ENCODE measurements at places on chromosomes 13 and 19. TPM values are rescaled to one million over a fixed set of nuclear protein-coding genes. Genes with fewer than 3 reads are reported as not detected.

DNA sequence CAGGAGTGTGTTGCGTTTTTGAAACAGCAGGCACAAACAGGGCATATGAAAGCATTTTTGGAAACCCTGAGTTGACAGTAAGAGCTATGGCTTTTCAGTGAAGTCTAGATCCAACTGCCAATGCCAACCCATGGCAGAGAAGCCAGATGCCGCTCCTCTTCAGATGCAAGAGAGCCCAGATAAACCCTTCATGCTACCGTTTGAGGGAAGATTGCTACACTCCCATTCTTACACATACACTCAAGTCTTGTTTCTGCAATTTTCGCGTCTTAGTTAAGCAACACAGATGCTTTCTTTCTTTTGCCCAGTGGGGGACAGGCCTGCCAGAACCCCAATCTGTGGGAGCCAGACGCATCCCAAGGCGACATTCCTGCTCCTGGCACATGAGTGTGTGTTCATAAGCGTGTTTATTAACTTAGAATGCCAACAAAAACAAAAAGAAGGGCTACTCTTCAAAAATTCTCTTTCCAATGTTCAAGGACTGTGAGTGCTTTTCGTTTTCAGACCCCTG lies 10.4 kb downstream of the BORCS8 start:
- DNase-seq, result no peak
- H3K4me1 ChIP-seq, result peaks cover 5% of the 10 kb centered on the region
- H3K27ac ChIP-seq, result no peak overlapping the region
- H3K4me3 ChIP-seq, result no peak overlapping the region
- no peaks in the 10 kb centered on the region for H3K27me3 ChIP-seq

- H3K27ac ChIP-seq, result peak within 1 kb of the TSS; percentile 97
- peaks cover 10% of the 10 kb centered on the region for H3K27me3 ChIP-seq
- peaks cover 24% of the 10 kb centered on the region for H3K4me1 ChIP-seq
- H3K4me3 ChIP-seq, result peak within 1 kb of the TSS; percentile 92
- peaks cover 23% of the 10 kb centered on the region for H3K36me3 ChIP-seq
Measured at GRCh38 chr13:37058910-37059847, at the start of gene SUPT20H. SUPT20H (minus strand) TSS chr13:37059688; CDS start chr13:37051490, 8,198 bp downstream.

DNA sequence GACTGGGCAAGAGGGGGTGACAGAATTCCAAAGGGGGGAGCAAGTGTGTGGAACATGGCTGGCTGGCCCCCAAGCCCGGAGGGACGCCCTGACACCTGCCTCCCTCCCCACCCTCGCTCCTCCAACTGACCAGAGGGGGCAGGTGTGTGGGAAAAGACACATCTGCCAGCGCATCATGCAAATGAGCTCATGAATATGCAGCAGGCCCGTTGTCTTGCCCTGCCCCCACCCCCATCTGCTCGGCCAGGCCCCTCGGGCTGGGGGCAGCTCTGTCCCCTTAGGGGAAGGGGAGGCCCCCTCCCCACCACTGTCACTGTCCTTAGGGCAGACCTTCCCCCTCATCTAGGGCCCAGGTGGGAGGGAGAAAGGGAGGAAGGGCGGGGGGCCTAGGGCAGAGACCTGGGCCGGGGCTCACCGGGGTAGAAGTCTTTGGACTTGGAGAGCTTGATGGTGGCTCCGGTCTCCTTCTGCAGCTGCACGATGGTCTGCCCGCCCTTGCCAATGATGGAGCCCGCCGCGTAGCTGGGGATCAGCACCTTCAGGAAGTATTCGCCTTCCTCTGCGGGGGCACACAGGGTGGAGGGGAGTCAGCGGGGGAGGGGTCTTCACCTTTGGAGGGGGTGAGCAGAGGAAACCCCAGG lies 12.9 kb downstream of the NOVA2 start:
- H3K36me3 ChIP-seq, result no peaks in the 10 kb centered on the region
- no peak overlapping the region for H3K27ac ChIP-seq
- H3K4me1 ChIP-seq, result peaks cover 2% of the 10 kb centered on the region
- H3K27me3 ChIP-seq, result peaks cover 37% of the 10 kb centered on the region
- no peak overlapping the region for H3K4me3 ChIP-seq

- no peak for DNase-seq
- no peak overlapping the region for H3K4me3 ChIP-seq
- H3K27me3 ChIP-seq, result no peaks in the 10 kb centered on the region
- H3K27ac ChIP-seq, result no peak overlapping the region
Measured at GRCh38 chr19:32023564-32023832, 321.9 kb upstream of the ZNF507 start.

Gene SGCG
- total RNA-seq, result not detected

Gene CBLC
- not detected for total RNA-seq

GRCh38 chr13:32107474-32107873 lies 75.9 kb downstream of the FRY start:
- no peak overlapping the region for H3K27ac ChIP-seq
- H3K4me3 ChIP-seq, result no peak overlapping the region
- no peaks in the 10 kb centered on the region for H3K36me3 ChIP-seq
- no peaks in the 10 kb centered on the region for H3K4me1 ChIP-seq
- peaks cover 3% of the 10 kb centered on the region for H3K27me3 ChIP-seq

- no peaks in the 10 kb centered on the region for H3K4me1 ChIP-seq
- H3K27ac ChIP-seq, result no peak overlapping the region
- H3K36me3 ChIP-seq, result no peaks in the 10 kb centered on the region
- H3K4me3 ChIP-seq, result no peak overlapping the region
- DNase-seq, result no peak
Measured at GRCh38 chr13:112444416-112445399, 68.6 kb downstream of the SPACA7 start.

Gene TSSK6
- total RNA-seq, result 6.3 TPM

DNA sequence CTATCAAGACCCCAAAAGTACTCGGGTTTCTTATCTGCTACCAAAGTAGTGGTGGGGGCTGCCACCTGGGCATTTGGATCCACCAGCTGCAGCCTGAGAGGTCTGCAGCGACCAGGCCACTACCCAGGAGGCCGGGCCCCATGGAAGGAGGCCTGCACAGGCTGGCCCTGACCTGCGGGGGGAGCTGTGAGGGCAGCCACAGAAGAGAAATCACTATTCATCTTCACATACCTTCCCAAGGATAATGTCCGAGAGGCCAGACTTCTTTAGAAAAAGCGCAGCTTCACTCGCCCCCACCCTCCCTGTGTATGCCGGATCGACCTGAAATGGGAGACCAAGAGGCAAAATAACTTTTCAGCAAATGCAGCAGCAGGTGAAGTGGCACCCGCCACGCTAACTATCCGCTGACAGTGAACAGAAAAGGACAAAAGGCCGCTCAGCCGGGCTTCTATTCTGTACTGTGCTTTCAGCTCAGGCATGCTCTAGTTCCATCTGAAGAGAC lies 30.1 kb downstream of the EPS15L1 start:
- H3K4me3 ChIP-seq, result no peak overlapping the region
- no peaks in the 10 kb centered on the region for H3K27me3 ChIP-seq
- peaks cover 13% of the 10 kb centered on the region for H3K36me3 ChIP-seq
- DNase-seq, result peak; percentile 47

Gene PBX4
- 62.3 TPM for total RNA-seq

Gene PTGER1
- not detected for total RNA-seq

Gene PEAK3
- total RNA-seq, result 0.54 TPM

- DNase-seq, result no peak
- no peak overlapping the region for H3K27ac ChIP-seq
Measured at GRCh38 chr13:111970494-111971141, 96.3 kb upstream of the SOX1 start.

Gene NUMBL
- total RNA-seq, result 7.2 TPM

Gene PTH2
- not detected for total RNA-seq

Gene CDADC1
- 14.8 TPM for total RNA-seq

GRCh38 chr13:25678398-25678797 lies 306.6 kb downstream of the ATP8A2 start:
- H3K36me3 ChIP-seq, result no peaks in the 10 kb centered on the region
- H3K4me1 ChIP-seq, result no peaks in the 10 kb centered on the region
- DNase-seq, result no peak
- peaks cover 3% of the 10 kb centered on the region for H3K27me3 ChIP-seq

Gene TMEM259
- 172 TPM for total RNA-seq

- no peak overlapping the region for H3K27ac ChIP-seq
- H3K4me1 ChIP-seq, result no peaks in the 10 kb centered on the region
Measured at GRCh38 chr19:39212375-39212742, 8.3 kb upstream of the SYCN start.

DNA sequence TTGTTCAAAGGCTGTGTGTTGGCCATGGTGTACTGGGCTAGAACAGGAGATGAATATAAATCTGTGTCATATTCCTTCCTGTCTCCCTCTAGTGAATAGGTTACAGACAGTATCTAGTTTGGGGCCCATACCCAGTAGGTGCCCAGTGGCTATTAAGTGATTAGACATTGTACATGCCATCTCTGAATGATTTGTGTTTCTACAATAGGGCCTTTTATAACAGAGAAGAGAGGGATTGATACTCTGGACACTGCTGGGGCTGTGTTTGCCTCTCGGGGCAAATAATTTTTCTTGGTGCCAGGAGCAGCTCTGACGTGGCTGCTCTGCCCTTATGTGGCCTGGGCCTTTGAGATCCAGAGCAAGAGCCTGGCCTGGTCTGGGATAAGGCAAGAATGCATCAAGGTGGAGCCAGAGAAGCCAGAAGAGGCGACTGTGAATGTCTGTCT lies 403.1 kb downstream of the SPRY2 start:
- H3K36me3 ChIP-seq, result no peaks in the 10 kb centered on the region
- no peak for DNase-seq
- H3K27ac ChIP-seq, result no peak overlapping the region
- H3K4me1 ChIP-seq, result no peaks in the 10 kb centered on the region
- H3K27me3 ChIP-seq, result no peaks in the 10 kb centered on the region

DNA sequence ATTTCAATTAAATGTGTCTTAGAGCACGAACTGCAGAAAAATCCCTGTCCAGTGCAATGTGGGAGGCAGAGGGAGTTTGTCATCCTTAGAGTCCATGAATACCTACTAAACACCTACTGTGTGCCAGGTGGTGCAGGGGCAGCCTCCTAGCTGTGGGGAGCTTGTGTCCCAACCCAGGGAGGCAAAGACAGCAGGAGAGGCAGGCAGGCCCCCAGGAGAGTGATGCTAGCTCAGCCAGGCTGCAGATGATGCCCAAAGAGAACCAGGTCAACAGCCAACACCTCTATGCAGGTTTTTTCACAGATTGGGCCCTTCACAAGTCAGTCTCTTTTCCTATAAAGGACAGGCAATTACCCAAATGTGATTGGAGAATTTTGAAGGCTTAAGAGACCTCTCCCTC lies 108.2 kb upstream of the UQCRFS1 start:
- H3K4me1 ChIP-seq, result no peaks in the 10 kb centered on the region
- H3K36me3 ChIP-seq, result no peaks in the 10 kb centered on the region
- DNase-seq, result no peak
- no peak overlapping the region for H3K4me3 ChIP-seq
- H3K27ac ChIP-seq, result no peak overlapping the region
- peaks cover 20% of the 10 kb centered on the region for H3K27me3 ChIP-seq

- no peak overlapping the region for H3K27ac ChIP-seq
- no peak overlapping the region for H3K4me3 ChIP-seq
- H3K4me1 ChIP-seq, result no peaks in the 10 kb centered on the region
- H3K36me3 ChIP-seq, result no peaks in the 10 kb centered on the region
Measured at GRCh38 chr13:42752731-42753130, 28.7 kb upstream of the FAM216B start.

GRCh38 chr13:110376120-110376519 lies 69.0 kb downstream of the COL4A2 start:
- no peak overlapping the region for H3K27ac ChIP-seq
- H3K27me3 ChIP-seq, result peaks cover 27% of the 10 kb centered on the region
- H3K4me3 ChIP-seq, result no peak overlapping the region
- H3K4me1 ChIP-seq, result no peaks in the 10 kb centered on the region
- no peaks in the 10 kb centered on the region for H3K36me3 ChIP-seq

Gene ZNF229
- 0.41 TPM for total RNA-seq

DNA sequence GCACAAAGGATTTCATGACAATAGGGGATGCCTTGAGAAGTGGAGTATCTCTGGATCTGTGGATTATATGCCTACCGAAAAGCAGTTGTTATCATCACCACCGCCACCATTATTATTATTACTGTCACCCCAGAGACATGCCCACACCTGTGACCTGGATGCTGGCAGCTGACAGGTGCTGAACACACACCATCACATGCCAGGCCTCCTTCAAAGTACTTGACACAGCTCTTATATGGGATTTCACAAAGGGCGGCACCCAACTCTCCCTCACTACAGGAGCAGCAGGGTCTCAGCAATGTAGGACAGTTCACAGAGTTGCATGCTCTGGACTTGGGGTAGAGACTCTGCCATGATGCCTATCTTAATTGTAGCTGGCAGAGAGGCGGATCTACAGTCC lies 5.6 kb upstream of the GPR42 start:
- no peaks in the 10 kb centered on the region for H3K36me3 ChIP-seq
- no peak overlapping the region for H3K27ac ChIP-seq
- H3K27me3 ChIP-seq, result peaks cover 51% of the 10 kb centered on the region
- DNase-seq, result peak; percentile 18
- no peak overlapping the region for H3K4me3 ChIP-seq
- no peaks in the 10 kb centered on the region for H3K4me1 ChIP-seq

DNA sequence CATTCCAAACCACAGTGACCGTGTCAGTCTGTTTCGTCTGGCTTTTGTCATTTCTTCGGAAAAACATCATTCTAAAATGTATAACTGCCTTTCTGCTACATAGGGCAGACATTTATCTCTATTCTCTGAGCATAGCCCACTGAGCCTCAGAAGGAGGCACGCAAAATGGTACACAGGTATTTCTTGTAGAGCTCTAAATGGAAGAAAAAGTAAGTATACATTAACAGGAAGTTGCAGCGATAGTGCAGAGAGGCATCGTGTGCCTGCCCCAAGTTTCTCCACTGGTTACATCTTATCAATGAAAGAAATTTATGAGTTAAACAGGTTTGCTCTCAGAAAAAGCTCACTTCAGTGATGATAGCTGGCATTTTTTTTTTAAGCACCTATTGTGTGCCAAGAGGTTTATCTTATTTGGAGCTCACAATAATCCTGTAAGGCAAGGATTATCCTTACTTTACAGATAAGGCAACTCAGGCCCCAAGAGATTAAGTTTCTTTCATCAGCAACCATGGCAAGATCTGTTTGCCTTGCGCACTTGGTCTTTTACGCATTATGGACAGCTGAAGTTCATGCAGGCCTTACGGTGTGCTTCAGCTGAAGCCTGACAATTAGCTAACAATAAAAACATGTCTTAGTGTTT lies 1.2 kb upstream of the RCBTB2 start:
- H3K27ac ChIP-seq, result peak overlapping the region; percentile 96
- H3K36me3 ChIP-seq, result peaks cover 36% of the 10 kb centered on the region
- H3K27me3 ChIP-seq, result no peaks in the 10 kb centered on the region
- H3K4me1 ChIP-seq, result peaks cover 39% of the 10 kb centered on the region

DNA sequence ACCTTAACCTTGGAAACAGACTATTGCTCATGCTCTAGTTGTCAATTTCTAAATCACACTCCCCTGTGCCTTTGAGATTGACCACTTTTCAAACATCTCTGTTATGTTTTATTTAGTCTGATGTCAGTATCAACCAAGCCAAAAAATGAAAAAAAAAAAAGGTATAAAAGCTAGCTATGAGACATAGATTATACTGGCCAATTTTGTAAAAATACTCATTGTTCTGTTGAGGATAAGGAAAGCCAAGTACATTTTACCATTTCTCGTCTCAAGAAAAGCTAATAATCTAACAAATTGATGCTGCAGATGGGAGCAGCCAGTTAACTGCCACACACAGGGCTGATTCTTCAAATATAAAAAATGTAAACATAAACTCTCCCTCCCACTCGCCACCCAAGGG lies 572.6 kb upstream of the KLF12 start:
- H3K27me3 ChIP-seq, result no peaks in the 10 kb centered on the region
- no peaks in the 10 kb centered on the region for H3K4me1 ChIP-seq
- H3K27ac ChIP-seq, result no peak overlapping the region
- no peak for DNase-seq
- H3K36me3 ChIP-seq, result no peaks in the 10 kb centered on the region

Gene ARHGAP45
- total RNA-seq, result 481 TPM

All from activated CD8-positive, alpha-beta memory T cell treated with anti-CD3 and anti-CD28 coated beads, Interleukin-2, amount 10 ng/mL, durations not matched to agents 7 days and 5 days (primary cell).